Neural crest cell (in vitro differentiated cells): ENCODE measurements at places on chromosomes 6 and 20.
A peak's percentile ranks its signal among the peaks of the same experiment; 100 is the strongest.

GRCh38 chr20:41004531-41005360 is 23.9 kb upstream of the TOP1 start:
- no peak for DNase-seq

- no peak for DNase-seq
These were observed 15.9 kb upstream of the FANCE start for GRCh38 chr6:35436071-35436857.

DNA sequence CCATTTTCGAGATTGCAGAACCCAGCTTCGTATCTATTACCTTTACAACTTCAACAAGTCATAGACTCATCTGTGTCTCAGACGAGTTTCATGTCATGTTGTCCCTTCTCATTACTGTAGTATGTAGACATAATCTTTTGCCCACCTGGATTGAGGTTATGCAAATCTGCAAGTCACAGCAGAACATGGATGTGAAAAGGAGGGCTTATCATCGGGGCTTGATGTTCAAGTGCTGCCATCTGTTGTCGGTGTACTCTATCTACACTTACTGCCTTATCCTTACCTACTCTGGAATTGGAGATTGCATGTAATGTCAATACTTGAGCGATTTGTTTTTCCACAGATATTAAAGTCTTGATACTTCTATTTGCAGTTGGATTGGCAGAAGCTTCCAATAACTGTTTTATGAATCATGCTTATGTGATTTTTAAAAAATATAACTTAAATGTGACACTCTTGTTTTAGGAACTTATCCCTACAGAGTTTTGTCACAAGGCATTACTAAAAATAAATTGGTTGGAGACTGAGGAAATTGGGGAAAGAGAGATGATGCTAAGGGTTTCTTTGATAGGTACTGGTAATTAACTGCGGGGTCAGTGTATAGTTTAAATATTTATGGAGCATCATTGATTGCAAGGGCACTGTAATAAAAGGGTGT is 3.0 kb upstream of the GOPC start:
- peak; percentile 41 for DNase-seq

- no peak for DNase-seq
These were observed 90.2 kb downstream of the F13A1 start for GRCh38 chr6:6230286-6230685.

DNA sequence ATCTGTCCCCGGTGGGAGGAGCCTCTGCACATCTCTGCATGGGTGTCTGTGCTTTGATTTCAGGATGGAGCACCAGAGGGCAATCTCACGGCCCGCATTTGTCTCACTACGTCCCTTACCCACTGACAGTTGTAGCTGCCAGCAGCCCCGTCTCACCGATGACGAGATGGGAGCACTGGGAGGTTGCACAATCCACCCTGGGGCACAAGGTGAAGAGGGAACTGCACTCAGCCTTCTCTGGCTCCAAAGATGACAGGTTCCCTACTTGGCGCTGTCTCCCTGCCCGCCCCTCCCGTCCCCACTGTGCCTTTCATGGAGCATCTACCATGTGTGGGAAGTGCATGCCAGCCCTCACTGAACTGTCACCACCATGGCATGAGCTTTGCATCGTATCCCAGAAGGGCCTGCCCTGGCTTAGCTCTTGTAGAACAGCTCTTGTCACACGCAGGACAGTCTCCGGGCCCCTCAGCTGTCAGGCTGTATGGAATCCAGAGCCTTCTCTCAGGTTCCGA is 99.9 kb upstream of the PMEPA1 start:
- no peak for DNase-seq

DNA sequence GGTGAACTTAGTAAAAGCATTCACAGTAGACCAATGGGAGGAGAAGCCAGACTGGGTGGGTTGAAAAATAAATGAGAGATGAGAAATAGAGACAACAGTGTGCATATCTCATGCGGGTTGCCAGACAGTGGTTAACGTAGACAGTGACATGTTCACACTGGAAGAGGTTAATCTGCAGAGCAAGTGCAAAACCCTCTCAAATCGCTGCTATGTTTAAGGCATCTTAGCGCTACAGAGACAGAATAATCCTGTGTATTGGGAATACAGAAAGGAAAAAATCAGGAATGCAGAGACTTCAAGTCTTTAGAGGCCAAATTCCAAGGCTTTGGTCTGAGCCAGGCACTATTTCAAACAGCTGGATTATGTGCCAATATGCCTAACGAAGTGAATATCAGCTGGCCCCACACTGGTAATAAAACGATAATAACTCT is 107.1 kb downstream of the TSHZ2 start:
- no peak for DNase-seq

GRCh38 chr6:86683132-86683908 is 254.0 kb upstream of the HTR1E start:
- DNase-seq, result no peak

DNA sequence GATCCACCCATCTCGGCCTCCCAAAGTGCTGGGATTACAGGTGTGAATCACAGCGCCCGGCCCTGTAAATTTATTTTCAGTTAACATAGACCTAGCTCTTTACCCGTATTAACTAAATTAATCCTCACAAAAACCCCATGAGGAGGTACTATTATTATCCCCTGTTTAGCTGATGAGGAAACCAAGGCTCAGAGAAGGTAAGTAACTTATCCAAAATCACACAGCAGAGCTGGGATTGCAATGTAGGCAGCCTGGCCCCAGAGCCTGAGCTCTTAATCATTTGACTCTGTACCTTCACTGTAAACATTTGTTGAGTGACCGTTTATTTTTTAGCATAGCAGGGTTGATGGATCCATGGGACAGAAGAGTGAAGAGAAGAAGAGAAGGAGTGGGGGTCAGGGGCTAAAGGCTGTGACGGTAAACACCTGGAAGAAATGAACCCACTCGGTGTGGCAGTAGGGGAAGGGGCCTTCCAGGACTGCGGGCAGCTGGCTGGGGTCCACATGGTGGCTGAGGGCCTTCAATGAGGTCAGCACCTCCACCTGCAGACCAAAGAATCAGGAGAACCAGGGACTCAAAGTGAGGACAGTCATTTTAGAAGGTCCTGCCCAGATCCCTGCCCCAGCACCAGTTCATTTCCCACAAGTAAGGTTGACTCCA is 35.2 kb downstream of the KIAA1755 start:
- DNase-seq, result no peak

- DNase-seq, result no peak
These were observed 59.5 kb downstream of the VEGFA start for GRCh38 chr6:43829470-43829869.

- no peak for DNase-seq
These were observed 21.0 kb upstream of the RNF217 start for GRCh38 chr6:124941259-124941658.

- DNase-seq, result peak; percentile 4
These were observed 256.5 kb downstream of the TRDN start for GRCh38 chr6:123380257-123380656.

DNA sequence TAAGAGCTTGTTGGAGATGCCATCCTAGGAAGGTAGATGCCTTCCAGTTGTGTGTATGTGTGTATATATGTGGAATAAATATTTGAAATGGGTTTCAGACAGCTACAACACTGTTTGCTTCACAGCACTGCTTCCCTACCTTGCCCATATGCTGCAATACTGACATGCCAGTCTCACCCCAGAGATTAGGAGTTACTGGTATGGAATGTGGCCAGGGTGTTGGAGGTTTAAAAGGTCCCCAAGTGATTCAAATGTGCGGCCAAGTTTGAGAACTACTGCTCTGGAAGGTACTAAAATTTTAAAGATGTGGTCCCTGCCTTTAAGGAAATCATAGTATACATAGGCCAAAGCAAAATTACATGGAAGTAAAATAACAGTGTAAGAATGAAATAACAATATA is 39.5 kb downstream of the BCKDHB start:
- no peak for DNase-seq

DNA sequence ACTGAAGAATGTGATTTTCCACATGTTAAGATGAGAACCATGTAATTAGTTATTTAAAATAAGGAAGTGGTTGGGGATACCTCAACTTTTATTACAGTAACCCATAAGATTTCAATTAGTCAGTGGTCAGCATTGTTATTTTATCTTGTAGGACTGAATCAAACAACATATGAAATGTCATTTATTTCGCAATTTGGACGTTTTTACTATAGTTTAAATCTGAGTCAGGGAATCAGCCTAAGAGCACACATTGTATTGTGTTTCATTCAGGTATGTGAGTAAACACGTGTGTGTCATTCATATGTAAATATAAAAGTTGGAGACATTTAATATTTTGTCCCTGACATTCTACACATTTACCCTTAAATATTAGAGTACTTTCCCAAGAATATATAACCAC is 1418.7 kb downstream of the GRIK2 start:
- DNase-seq, result no peak

DNA sequence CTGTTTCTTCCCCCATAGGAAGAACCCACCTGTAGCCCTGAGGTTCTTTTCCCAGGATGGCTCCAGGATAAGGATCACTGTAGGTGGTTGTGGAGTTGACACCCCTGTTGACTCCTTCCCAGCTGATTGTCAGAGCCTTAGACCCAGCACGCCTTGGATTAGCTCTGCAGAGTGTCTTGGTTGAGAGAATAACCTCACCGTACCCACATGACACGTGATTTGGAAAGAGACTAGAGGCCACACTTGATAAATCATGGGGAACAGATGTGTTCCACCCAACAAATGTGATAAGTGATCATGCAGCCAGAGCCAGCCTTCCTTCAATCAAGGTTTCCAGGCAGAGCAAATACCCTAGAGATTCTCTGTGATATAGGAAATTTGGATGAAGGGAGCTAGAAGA is 12.2 kb downstream of the BTN3A1 start:
- DNase-seq, result no peak

DNA sequence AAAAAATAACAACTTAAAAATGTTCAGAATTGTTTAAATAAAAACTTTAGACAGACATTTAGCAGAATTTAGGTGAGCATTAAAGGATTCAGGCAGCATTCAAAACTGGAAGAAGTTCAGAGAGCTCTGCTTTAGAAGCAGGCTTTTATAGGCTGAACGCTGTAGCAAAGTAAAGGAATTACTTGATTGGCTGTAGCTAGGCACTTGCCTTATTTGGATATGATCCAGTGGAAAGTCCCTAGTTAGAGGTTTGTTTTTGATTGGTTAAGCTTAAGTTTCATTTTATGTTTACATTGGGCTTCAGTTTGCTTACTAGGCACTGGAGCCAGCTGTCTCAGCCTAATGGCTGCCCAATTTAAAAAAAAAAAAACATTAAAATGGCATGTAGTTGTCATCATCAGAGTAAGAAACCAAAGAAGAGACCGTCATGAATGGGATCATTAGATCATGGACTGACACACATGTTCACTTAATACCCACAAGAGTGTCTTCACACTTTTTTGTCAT is 65.1 kb downstream of the CBFA2T2 start:
- no peak for DNase-seq

GRCh38 chr6:161788531-161788930 is 514.7 kb upstream of the AGPAT4 start:
- DNase-seq, result no peak

DNA sequence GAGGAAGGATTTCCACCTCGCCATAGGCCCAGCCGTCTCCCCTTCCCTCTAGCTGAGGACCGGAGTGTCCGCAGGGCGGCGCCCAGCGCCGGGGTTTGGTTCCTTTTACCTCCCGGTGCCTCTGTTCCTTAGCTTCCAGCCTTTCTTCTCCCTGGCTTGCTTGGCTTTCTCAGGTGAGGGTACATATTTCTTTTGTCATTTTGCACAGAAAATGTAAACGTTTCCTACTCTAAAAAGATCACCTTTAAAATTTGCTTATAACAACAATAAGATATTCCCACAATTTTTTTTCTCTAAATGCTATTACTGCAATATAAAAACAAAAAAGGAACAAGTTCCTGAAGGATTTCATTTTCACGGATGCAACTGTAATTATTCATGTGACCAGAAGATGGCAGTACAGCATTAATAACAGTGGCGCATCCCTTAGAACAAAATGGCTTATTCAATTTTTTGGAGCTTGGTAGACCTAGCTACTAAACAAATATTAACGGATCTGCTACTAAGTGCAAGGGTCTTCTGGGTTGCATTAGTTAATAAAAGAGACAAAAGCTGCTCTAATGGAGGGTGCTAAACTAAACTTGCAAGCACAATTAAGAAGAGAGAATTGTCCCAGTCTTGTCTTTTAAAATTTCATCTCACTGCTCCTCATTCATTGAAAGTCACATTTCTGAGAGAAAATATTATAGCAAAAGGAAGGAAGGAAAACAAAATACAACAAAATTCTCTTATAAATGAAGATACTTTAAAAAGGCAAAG is 172.9 kb downstream of the ADGRG6 start:
- DNase-seq, result peak; percentile 18

DNA sequence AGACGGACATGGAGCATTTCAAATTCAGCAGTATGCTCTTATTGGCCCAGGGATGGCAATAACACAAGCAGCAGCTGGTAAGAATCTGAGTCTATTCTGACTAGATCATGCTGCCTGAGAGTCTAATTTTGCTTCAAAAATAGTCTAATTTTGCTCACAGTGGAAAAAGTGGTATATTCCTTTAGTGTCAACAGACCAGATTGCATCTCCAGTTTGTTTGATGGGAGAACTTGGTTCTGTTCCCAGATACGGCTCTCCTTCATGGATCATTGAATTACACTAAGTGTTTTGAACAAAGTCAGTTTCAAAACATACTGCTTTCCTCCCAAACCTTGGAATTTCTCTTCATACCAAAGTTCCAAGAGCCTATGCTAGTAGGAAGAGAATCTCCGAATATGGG is 586.1 kb downstream of the RNF144B start:
- DNase-seq, result no peak

DNA sequence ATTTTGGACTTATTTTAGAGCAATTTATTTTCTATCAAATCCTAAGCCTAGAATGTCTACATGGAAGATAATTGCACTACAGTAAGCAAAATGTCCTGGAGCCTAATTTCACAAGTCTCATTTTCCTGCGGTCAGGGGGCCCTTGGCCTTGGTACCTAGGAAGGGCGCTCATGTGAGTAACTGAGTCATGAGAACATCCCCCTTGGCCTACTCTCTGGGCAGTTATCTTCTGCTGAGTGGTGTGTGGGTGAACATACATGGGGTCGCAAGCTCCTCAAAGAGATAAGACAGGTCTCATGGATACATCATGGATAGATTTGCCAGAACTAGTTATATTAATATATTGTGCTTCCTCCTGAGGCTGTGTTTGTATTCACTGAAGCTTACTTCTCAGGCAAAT is 211.2 kb upstream of the MARCKS start:
- no peak for DNase-seq

DNA sequence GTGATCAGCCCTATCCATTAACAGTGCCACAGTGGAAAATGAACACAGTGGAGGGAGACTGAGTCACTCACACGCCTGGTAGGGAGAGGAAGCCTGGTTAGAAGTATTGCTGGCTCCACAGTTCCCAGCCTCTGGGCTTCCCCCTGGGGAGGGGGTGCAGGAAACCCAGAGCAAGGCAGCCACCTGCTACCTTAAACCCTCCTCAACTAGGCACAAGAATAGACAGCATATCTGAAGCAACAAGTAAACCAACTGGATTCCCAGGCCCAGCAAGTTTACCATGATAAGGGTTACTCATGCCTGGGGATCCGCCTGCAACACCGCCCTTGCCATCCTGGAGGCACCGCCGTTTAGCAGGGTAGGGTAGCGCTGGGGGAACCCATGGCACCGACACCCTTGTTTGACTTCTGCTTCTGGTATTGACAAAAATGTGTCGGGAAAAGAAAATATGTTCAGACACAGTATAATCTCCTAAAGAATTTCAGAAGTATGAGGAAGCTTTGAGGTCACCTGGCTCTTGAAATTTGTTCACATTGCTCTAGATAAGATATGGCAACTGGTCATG is 38.3 kb downstream of the SLC22A23 start:
- DNase-seq, result no peak

- DNase-seq, result no peak
These were observed 42.4 kb downstream of the SLC2A10 start for GRCh38 chr20:46751856-46752255.

- DNase-seq, result no peak
These were observed 1059.5 kb upstream of the FLRT3 start for GRCh38 chr20:15396900-15397299.

- no peak for DNase-seq
These were observed 223.5 kb downstream of the MEI4 start for GRCh38 chr6:77876300-77876699.
